ENCODE measurements at places on chromosomes 5 and 9. TPM values are rescaled to one million over a fixed set of nuclear protein-coding genes. Genes with fewer than 3 reads are reported as not detected.

- DNase-seq: no peak
Measured at GRCh38 chr9:21392270-21392669, 7.1 kb upstream of the IFNA2 start.

DNA sequence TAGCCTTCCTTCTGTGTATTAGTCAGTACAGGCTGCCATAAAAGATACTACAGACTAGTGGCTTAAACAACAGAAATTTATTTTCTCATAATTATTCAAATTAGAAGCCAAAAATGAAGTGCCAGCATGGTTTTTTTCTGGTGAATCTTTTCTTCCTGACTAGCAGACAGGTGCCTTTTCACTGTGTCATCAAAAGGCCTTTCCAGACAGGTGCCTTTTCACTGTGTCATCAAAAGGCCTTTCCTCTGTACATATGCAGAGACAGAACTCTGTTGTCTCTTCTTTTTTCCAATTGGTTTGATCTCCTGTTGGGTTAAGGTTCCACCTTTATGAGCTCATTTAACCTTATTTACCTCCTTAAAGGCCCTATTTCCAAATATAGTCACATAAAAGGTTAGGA lies 599.9 kb downstream of the ISL1 start:
- DNase-seq: no peak

DNA sequence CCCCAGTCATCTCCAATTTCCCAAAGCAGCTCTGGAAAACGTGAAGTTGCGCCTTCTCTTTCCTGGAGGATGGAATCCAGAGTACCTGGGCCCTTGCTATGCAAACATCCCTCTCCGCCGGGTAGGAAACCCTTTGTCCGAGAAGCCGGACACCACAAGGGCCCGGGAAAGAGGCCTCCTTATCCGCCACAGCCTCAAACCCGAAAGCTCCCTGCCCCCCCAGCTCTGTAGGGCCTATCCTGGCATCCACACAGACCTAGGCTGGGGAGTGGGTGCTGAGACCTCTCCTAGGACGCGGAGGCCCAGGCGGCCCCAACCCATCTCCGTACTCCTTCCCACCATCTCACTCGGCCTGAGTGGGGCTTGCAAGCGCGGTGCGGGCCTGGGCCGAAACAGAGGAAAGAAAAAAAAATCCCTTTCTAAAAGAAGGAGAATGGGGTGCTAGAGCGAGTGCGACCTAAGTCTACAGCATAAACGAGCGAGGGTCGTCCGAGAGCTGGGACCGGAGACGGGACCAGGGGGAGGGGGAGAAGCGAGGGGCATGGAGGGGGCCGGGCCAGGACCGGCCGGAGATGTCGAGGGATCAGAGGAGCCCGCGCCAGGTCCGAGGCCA lies 624 bp downstream of the FBXW11 start:
- no peak for DNase-seq

The ACTBL2 gene
- total RNA-seq: not detected
